ENCODE measurements at places on chromosomes 2 and 18.

DNA sequence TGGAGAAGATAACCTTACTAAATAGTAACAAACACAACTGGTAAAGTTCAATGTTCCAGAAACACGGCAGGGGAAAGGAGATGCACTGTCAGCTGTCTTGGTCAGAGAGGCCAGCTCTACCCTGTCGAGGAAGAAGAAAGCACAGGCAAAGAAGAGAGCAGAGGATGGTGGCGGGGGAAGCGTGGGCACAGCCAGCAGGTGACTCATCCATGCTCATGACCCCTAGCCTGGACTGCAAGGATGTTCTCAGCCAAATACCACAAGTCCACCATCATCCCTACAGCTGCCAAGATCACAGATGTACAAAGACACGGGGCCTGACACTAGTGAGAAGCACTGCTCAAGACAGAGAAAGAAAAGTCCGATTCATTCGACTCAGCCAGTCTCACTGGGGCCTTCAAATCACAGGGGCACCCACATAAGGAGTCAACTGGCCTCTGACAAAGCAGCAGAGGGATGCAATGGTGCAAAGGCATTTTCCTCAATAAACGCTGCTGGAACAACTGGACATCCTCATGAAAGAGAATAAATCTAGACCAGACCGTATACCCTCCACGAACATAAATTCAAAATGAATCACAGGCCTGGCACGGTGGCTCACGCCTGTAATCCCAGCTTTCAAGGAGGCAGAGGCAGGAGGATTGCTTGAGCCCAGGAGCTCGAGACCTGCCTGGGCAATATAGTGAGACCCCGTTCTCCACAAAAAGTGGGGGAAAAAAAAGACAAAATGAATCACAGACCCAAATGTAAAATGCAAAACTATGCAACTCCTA lies 5.6 kb downstream of the DTYMK start:
- no peak for DNase-seq

DNA sequence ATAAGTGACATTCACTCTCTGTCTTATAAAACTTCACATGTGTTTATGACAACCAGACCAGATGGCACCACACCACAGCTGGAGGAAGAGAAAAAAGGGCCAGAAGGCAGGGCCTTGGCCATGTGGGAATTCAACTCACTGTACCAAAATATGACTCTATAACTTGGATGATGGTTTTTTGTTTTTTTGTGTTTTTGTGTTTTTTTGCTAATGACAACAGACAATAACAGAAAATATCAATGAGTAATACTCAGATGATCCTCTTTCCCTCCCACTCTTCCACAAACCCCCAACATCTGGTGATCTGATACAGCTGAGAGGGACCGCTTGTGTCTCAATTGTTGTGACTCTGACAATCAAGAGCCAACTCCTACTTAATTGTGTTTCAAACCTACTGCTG lies 12.4 kb downstream of the NMI start:
- no peak for DNase-seq

DNA sequence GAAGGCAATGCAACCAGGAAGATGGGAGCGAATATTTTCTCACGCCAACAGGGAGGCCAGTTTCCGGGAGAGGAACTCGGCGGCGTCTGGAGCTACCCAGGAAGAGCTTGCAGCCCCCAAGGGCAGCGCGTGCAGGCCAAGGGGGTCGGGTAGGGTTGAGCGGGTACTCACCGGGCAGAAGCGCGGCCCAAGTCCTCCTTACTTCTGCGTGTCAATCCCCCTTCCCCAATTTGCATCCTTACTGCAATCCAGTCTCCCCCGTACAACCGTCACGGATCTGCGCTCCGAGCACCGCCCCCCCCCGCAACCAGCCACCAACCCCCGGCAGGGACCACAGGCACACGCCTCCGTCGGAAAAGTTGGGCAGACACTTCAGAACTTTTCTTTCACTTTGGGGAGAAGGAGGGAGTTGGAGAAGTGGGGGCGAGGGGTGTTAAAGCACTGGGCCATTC lies 1.3 kb downstream of the ATP8B1 start:
- DNase-seq: no peak

GRCh38 chr2:60468382-60469085 lies 84.9 kb downstream of the BCL11A start:
- no peak for DNase-seq

DNA sequence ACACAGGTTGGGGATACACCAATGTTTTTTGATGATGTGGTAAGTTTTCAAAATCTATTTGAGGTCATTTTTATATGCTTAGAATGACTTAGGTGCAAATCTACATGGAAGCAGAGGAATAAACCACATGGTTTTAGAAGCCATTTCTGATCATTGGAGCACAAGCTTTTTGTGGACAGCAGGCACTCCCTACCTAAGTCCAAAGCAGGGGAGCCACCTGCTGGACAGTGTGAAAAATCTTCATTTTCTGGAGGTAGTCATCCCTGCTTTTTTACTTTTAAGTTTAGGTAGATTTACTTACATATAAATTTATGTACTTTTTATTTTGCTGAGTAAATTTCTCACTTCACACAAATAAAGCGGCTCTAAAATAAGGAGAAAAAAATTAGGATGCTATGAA lies 323.2 kb downstream of the PLCL1 start:
- DNase-seq: peak; percentile 13

- DNase-seq: no peak
Observed at GRCh38 chr2:62854600-62855514, 149.3 kb downstream of the EHBP1 start.

- DNase-seq: no peak
Observed at GRCh38 chr2:152247337-152247695, 71.8 kb upstream of the STAM2 start.

DNA sequence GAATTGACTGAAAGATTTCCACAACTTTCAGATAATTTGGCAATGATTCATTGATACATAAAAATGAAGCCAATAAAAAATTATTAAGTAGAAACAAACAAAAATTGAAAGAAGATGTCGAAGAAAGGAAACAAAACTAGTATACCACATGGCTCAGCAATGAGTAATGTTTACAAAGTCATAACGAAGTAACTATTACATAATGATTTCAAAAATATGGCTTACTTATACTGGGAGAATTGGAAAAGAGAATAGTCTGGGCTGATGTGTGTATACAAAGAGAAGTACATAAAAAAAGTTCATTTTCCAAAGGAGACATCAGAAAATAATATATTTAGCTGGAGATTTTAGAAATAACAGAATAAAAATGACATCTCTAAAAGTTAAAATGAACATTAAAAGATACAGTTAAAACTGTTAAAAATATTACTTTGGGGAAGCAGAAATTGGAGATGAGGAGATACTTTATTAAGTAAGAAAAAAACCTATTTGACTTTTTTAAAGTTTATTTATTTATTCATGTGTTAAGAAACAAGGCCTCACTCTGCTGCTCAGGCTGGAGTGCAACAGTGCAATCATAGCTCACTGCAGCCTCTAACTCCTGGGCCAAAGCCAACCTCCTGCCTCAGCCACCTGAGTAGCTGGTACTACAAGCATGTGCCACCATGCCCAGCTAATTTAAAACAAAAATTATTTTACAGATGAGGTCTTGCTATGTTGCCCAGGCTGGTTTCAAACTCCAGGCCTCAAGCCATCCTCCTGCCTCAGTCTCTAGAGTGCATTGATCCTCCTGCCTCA lies 409.7 kb upstream of the PIK3C3 start:
- no peak for DNase-seq

DNA sequence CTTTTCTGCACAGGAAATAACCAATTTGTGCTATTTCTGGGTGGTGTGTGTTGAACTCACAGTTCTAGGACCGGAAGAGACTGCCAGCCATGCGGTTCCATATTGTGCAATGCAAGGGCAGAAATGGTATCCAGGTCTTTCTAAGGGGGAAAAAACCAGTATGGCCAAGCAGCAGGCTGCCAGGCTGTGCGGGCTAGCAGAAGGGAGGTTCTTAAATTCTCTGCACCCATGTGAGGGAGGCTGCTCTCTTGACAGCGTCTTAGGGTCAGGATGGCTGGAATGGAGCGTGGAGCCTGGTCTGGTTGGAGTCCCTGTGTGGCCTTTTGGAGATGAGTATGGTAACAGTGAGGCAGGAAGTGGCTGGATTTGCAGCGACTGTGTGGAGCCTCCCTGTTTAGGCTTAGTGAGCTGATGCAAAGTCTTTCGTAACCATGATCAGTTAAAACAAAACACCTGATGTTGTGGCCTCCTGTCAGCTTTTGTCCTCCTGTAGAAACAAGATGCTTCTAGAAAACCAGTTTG lies 52.6 kb downstream of the NCK2 start:
- peak; percentile 54 for DNase-seq

DNA sequence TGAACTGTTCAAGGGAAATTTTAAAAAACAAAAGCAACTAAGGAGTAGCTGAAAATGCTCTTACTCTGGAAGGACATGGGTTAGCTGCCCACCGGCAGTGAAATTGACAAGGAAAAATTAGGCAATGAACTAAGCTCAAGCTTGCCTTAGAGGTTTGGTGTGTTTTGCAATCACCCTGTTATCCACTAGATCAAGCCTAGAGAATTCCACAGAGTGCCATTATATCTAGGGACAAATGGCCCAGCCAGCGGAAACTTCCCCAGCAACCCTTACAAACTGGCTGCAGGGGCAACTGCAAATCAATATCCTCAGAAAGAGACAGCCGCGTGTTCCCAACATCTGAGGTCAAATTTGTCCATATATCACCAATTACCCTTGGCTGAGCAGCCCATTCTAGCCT lies 258.2 kb downstream of the SP3 start:
- no peak for DNase-seq
